ENCODE measurements at places on chromosomes 4 and X. TPM values are rescaled to one million over a fixed set of nuclear protein-coding genes. Genes with fewer than 3 reads are reported as not detected.

DNA sequence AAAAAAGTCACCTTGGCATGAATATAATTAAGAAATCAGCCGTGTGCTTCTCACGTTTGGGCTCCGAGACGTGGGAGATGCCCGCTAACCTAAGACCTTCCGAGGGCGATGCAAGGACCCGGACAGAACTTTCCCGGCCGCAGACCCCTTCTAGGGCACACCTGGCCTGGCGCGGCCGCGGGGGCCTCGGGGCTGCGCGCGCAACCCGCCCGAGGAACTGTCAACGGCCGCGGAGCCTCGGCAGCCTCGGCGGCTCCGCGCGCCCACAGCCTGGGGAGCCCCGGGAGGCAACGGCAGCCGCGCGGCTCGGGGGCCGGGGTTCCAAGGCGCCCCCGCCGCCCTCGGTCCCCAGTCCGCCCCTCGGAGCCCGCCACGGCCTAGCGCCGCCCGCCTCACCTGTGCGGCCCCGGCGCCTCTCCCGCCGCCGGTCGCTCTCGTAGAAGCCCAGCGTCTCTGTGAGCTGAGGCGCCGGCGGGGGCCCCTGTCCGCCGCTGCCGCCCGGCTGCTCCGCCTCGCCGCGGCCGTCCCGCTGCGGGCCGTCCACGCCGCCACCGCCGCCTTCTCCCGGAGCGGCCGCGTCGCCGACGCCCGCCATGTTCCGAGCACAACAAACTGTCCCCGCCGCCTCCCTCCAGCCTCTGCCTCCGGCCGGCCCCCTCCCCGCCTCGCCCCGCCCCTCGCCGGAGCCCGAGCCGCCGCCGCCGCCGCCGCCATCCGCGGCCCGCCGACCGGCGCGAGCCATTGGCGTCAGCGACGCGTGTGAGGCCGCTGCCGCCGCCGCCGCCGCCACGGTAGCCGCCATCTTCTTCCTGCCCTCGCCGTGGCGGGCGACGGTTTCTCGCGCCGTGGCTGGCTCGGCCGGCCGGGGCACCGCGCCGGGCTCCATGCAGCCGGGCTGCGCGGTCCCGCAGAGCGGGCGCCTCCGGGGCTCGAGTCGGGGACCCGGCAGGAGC, at the start of gene TAPT1:
Gene TAPT1 (minus strand): TSS at position 609 of the 953 bp plus-strand sequence. CDS start 14 bp downstream, at position 595.
- peak; percentile 65 for DNase-seq
- H3K27ac ChIP-seq: peak within 1 kb of the TSS; percentile 95
- peaks cover 2% of the 10 kb centered on the region for H3K36me3 ChIP-seq
- H3K4me1 ChIP-seq: peaks cover 58% of the 10 kb centered on the region
- H3K4me3 ChIP-seq: peak within 1 kb of the TSS; percentile 92
- no peaks in the 10 kb centered on the region for H3K27me3 ChIP-seq

DNA sequence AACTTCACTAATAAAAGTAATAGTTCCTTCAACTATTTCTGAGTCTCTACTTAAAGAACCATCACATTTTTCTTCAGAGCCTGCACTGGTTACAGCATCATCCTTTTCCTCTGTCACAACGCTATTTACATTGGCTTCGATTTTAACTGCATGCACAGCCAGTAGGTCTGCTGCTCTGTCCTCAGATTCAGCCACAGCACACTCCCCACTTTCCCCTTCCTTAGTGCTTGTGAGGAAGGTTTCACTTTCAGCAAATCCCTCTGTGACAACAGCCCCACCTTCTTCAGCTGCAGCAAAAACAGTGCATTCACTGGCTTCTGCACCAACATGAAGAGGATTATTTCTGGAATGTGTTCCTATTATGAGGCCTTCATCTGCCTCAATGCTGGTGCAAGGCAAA, 25.7 kb downstream of the BOD1L1 start:
- H3K27ac ChIP-seq: no peak overlapping the region
- no peak for DNase-seq
- peaks cover 28% of the 10 kb centered on the region for H3K4me1 ChIP-seq
- H3K36me3 ChIP-seq: peaks cover 28% of the 10 kb centered on the region

- no peak overlapping the region for H3K4me3 ChIP-seq
- DNase-seq: no peak
- H3K27me3 ChIP-seq: no peaks in the 10 kb centered on the region
- H3K36me3 ChIP-seq: peaks cover 57% of the 10 kb centered on the region
- no peak overlapping the region for H3K27ac ChIP-seq
- peaks cover 14% of the 10 kb centered on the region for H3K4me1 ChIP-seq
Observed at GRCh38 chr4:17580969-17581368, 4.0 kb downstream of the LAP3 start.

- DNase-seq: no peak
- no peaks in the 10 kb centered on the region for H3K27me3 ChIP-seq
- no peaks in the 10 kb centered on the region for H3K4me1 ChIP-seq
- no peak overlapping the region for H3K4me3 ChIP-seq
- H3K27ac ChIP-seq: no peak overlapping the region
Observed at GRCh38 chr4:27288496-27288895, 427.9 kb downstream of the STIM2 start.

- DNase-seq: no peak
- peaks cover 31% of the 10 kb centered on the region for H3K4me1 ChIP-seq
Observed at GRCh38 chr4:80182237-80182866, 15.0 kb upstream of the PRDM8 start.

- no peaks in the 10 kb centered on the region for H3K4me1 ChIP-seq
- no peaks in the 10 kb centered on the region for H3K27me3 ChIP-seq
- H3K4me3 ChIP-seq: no peak overlapping the region
- peaks cover 2% of the 10 kb centered on the region for H3K36me3 ChIP-seq
- H3K27ac ChIP-seq: no peak overlapping the region
- no peak for DNase-seq
Observed at GRCh38 chrX:75226280-75226679, 47.6 kb upstream of the UPRT start.

GRCh38 chr4:25977397-25978170, 63.6 kb downstream of the SMIM20 start:
- no peaks in the 10 kb centered on the region for H3K36me3 ChIP-seq
- H3K27me3 ChIP-seq: no peaks in the 10 kb centered on the region

GRCh38 chrX:123731987-123732669, 724 bp downstream of the THOC2 start:
- H3K36me3 ChIP-seq: no peaks in the 10 kb centered on the region
- DNase-seq: peak; percentile 1
- H3K27ac ChIP-seq: peak overlapping the region; percentile 95
- peaks cover 43% of the 10 kb centered on the region for H3K4me1 ChIP-seq

GRCh38 chr4:3402491-3403347, 39.0 kb upstream of the HGFAC start:
- no peak overlapping the region for H3K27ac ChIP-seq
- H3K4me3 ChIP-seq: no peak overlapping the region
- H3K36me3 ChIP-seq: no peaks in the 10 kb centered on the region
- no peaks in the 10 kb centered on the region for H3K27me3 ChIP-seq

DNA sequence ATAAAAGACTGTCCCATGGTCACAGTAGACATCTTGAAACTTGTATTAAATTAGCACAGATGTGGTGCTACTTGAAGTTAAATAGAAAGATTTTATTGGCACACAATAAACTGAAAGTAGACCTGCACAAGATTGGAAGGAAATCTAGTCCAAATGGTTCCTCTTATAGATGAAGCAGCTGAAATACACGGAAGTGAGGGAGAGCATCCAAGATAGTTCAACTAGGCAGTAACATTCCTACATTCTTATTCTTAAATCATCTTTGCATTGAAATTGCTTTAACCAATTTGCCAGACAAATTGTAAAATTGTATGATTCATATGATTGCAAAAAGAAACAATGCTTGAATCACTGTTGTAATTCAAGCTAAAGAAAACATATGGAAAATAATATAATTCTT, 87.6 kb upstream of the VCX3B start:
- no peaks in the 10 kb centered on the region for H3K27me3 ChIP-seq
- H3K36me3 ChIP-seq: no peaks in the 10 kb centered on the region
- no peak for DNase-seq

- H3K4me1 ChIP-seq: peaks cover 2% of the 10 kb centered on the region
- H3K36me3 ChIP-seq: no peaks in the 10 kb centered on the region
- no peak for DNase-seq
- no peak overlapping the region for H3K4me3 ChIP-seq
Observed at GRCh38 chr4:138540056-138540800, 298.1 kb upstream of the SLC7A11 start.

DNA sequence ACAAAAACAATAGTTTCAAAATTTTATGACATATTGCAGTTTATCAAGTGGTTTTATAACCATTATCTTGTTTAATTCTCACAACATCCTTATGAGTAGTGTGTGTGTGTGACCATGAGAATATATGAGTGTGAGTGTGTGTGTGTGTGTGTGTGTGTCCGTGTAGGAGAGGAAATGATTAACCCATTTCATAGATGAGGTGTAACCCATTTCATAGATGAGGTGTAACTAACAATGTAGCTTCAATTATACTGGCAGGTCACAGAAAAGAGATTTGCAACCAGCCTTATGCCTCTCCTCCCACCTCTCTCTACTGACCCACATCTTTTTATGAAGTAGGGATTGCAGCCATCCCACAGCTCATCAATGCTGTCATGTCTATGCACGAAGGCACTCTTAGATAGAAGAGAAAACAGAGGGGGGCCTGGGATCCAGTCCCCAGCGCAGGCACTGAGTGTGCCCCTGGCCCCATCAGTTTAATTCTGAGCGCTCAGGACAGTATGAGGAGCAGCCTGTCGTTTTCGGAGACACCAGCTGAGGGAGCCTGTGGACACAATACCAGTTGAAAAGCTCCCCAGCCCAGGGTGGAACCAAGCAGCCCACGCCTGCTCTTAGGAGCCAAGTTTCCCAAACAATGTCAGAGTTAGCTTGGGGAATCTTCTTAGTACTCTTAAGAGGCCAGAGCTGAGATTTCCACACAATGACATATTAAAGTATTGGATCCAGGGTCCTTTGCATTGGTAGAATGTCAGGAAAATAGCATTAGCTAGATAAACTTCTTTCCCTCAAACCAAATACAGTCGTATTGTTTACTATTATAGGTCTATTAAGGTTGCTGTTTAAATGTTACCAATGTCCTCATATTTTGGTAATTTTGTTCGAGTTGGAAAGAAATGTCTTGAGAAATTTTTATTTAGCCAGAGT, 88.6 kb downstream of the PALLD start:
- no peak for DNase-seq
- H3K4me3 ChIP-seq: no peak overlapping the region
- H3K36me3 ChIP-seq: no peaks in the 10 kb centered on the region
- H3K27ac ChIP-seq: no peak overlapping the region
- H3K4me1 ChIP-seq: no peaks in the 10 kb centered on the region

GRCh38 chr4:158080354-158080753, 92.5 kb downstream of the GASK1B start:
- no peaks in the 10 kb centered on the region for H3K27me3 ChIP-seq
- no peak for DNase-seq
- H3K27ac ChIP-seq: no peak overlapping the region
- no peaks in the 10 kb centered on the region for H3K4me1 ChIP-seq
- no peak overlapping the region for H3K4me3 ChIP-seq

DNA sequence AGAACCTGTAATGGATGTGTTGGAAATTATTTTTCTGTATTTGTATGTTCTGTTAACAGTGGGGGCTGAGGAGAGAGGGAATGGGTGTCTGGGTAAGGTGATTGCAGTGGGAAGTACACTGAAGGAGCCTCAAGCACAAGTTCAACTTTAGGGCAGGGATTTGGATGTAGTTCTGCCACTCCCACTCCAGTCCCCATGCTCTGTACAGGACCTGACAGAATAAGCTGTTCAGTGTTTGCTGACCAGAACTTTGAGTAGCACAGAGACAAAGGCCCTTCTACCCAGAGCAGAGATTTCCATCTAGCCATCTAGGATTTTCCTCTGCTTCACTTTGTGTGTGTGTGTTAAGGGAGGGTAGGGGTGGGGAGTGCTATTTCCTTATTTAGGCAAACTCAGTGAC, 49.2 kb downstream of the VSIG4 start:
- no peak for DNase-seq
- peaks cover 23% of the 10 kb centered on the region for H3K4me1 ChIP-seq
- H3K36me3 ChIP-seq: no peaks in the 10 kb centered on the region
- no peak overlapping the region for H3K4me3 ChIP-seq

GRCh38 chrX:150200820-150201287, 162.3 kb upstream of the MAMLD1 start:
- H3K4me1 ChIP-seq: no peaks in the 10 kb centered on the region
- H3K27me3 ChIP-seq: no peaks in the 10 kb centered on the region
- H3K4me3 ChIP-seq: no peak overlapping the region
- no peak for DNase-seq
- H3K27ac ChIP-seq: no peak overlapping the region

DNA sequence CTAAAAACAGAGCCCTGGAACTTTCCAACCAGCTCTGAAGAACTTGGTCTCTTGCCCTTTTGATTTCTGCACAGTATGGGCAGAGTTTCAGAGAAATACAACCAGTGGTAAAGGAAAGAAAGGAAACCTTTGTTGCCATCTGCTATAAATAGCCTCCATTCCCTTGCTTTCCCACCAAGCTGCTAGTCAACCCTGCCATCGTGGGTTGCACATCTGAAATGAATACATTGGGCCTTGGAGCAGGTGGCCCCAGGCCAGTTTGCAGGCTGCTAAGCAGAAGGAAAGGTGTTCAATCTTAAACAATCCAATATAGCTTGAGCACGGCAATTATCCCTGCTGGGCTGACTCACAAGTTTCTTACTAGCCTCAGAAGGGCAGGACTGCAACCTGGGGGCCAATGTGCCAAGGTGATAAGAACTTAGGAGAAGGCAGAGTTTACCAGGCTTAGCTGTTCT, 142.5 kb downstream of the PPARGC1A start:
- DNase-seq: no peak
- H3K4me1 ChIP-seq: no peaks in the 10 kb centered on the region
- no peak overlapping the region for H3K4me3 ChIP-seq
- no peaks in the 10 kb centered on the region for H3K27me3 ChIP-seq
- H3K27ac ChIP-seq: no peak overlapping the region

DNA sequence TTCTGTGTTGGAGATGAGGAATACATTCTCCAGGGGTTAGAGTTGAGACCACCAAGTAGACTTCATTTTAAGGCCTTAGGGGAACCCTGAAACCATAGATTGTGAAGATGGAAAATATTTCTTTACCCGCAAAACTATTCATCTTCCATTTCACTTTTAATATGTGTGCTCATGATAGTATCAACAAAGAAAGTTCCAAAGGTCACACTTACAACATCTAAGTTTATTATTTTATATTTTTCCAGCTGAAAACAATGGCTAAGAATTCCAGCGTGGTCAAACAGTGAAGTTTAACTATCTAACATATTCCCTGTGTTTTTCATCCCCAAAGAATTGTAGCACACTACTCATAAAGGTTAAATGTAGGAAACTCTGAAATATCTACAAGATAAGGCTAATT, 214.5 kb upstream of the GIMD1 start:
- H3K27ac ChIP-seq: no peak overlapping the region
- no peaks in the 10 kb centered on the region for H3K4me1 ChIP-seq
- no peak for DNase-seq
- H3K36me3 ChIP-seq: no peaks in the 10 kb centered on the region
- H3K4me3 ChIP-seq: no peak overlapping the region

Gene GPR78
- not detected for total RNA-seq

Gene GDPD2
- not detected for total RNA-seq

Gene SHISA3
- total RNA-seq: not detected

Gene HDAC8
- 21.9 TPM for total RNA-seq

Gene NPY1R
- not detected for total RNA-seq

Gene SCML2
- 2.4 TPM for total RNA-seq

Gene CLDN22
- total RNA-seq: not detected

Gene SOD3
- total RNA-seq: not detected

Gene SUPT20HL2
- not detected for total RNA-seq
